WTC11 (cell line): ENCODE measurements at places on chromosomes 2 and 18.

- DNase-seq, result no peak
These were observed 11.5 kb downstream of the TNFRSF11A start for GRCh38 chr18:62336618-62337017.

GRCh38 chr2:65613968-65614555 lies 181.7 kb upstream of the SPRED2 start:
- no peak for DNase-seq

DNA sequence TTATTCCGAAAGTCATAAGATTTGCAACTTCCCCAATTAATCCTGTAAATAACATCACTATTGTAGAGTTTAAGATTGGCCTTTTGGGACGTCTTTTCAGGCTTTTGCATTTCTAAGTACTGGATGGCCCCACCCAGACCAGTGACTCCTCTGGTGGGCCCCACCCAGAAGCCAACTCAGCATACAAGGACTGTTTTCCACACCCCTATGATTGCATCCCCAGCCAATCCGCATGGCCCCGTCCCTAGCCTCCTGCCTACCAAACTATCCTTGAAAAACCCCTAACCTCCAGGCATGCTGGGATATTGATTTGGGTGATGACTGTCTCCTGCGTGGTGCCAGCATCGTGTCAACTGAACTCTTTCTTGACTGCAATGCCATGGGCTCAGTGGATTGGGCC lies 24.5 kb upstream of the TGIF1 start:
- no peak for DNase-seq

- DNase-seq, result no peak
These were observed 3.5 kb upstream of the INHBB start for GRCh38 chr2:120342446-120342845.

DNA sequence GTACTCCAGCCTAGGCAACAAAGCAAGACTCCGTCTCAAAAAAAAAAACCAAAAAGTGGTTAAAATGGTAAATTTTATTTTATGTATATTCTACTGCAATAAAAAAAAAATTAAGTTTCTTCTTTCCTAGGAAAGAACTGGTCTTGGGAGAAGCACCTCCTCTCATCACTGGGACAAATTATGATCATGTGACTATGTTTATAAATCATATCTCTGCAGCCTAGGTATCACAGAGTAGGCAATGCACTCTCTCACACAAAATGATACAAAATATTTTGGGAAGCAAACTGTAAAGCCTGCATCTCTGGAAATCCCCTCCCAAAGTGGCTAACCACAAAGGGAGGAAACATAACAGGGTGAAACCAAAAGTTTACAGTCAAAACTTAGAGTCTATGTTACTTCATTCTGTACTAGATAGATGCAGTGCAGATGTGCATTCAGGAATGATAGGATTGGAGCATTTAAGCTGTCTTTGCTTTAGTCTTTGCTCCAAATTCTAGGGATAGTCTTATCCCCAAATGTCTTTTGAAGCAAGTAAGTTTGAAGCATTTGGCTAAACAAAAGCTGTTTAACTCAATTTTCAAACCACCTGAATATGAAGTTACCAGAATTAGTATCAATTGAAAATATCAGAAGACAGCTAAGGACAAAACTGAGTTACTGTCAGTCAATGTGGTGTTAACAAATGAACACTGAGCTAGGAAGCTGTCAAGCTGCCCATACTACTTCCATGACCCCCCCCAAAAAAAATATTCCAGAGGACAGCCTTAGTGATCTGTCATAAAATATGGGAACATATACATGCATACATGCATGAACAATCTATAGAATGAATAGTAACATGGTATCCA lies 21.1 kb upstream of the MALT1 start:
- DNase-seq, result no peak

DNA sequence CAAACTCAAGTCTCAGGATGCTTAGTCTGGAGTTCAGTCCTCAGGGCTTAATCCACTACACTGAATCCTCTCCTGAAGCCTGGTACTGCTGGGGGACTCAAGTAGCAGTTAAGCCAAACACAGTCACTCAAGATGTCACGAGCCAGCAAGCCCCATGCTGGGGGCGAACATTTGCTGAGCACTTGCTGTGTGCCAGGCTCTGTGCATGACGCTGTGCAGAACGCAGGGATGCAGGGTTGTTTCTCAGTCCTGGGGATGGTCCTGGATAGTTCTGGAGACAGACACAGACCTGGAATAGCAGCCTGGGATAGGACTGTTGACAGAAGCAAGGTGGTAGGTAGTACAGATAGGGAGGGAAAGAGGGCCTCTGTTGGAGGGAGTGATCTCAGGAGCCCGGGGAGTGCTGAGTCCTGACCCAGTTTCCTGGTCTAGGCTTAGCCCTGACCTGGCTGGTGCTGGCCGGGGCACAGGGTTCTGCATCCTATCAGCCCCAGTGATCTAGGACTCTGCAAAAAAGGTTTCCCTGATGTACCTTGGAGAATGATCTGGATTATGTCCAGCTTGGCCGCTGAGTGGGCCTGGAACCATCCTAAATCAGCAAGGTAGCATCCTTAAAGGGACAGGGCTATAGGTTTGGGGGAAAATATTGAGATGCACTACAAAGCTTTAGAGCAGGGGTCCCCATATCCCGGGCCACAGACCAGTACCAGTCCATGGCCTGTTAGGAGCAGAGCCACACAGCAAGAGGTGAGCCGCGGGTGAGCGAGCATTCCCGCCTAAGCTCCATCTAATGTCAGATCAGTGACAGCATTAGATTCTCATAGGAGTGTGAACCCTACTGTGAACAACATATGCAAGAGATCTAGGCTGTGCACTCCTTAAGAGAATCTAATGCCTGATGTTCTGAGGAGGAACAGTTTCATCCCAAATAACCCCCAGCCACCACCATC lies 54.7 kb upstream of the OTOF start:
- DNase-seq, result no peak

- DNase-seq, result no peak
These were observed 214.0 kb downstream of the TGIF1 start for GRCh38 chr18:3663870-3664512.

DNA sequence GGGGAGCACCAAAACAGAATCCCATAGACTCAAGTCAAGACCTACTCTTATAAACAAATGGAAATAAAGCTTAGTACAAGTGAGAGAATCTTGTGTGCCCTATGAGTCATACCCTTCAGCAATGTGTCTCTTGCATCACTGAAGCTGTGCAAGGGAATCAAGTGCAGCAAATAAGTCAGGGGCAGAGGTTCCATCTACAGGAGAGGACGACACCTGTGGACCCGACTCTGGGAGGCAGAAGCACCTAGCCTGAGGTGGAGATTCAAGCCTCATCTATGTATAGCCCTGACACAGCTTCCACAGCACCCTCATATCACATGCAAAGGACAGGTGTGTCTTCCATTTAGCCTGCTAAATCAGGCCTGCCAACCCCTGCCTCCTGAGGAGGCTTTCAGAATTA lies 298.2 kb downstream of the CNTNAP5 start:
- DNase-seq, result no peak

DNA sequence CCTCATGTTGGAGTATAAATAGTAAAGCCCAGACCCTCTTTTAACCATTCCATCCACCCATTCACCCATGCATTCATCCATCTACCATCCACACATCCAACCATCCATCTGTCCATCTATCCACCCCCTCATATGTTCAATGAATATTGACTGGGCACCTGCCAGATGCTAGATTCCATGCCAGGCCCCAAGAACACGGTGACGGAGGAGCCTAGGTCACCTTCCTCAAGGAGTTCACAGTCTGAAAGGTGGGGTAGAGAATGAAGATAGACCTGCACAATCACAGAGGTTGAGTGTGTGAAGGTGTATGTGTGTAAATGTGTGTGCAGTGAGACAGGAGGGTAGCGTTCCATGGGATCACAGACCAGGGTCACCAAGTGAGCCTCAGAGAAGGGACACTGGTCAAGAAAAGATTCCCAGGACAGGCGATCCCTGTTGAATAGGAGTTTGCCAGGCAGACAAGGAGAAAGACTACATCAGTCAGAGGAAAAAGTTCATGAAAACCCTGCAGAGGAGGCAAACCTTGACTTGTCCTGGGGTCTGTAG lies 287.2 kb downstream of the CYP26B1 start:
- DNase-seq, result no peak

GRCh38 chr2:95220449-95220848 lies 13.1 kb downstream of the ZNF892 start:
- DNase-seq, result no peak

DNA sequence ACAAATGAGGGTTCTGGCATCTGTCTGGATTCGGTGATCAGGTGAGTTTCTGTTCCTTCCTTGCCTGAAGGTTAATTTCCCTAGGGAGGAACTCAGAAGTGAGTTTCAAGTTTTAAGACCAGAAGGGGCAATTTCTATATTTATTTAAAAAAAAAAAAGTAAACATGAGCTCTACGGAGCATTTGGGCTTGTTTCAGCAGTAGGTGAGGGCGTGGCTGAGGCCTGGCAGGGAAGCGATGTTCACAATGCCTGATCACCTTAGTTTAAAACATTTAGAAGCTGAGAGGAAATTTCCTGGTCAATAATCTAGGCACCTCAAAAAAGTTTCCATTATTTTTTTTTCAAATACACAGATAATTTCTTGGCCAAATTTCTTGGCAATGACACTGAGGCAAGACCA lies 629.1 kb downstream of the DPP10 start:
- DNase-seq, result no peak

DNA sequence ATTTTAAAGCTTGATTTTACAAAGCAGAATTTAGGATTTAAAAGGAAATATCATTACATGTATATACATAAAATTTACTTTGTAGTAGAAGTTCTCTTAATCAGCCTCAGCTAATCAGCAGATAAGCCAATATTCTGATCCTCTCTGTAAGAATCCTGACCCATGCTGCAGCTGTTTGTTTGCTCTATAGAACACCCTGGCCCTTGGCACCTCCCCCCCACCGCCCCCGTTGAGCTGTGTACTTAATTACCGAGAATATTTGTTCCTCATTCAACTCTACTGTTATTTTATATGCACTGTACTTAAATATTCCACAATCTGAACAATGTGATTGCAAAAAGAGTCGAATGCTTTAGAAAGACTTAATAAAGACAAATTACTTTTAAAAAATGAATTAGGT lies 98.0 kb downstream of the EVA1A start:
- DNase-seq, result no peak

- no peak for DNase-seq
These were observed 64.2 kb upstream of the LMAN1 start for GRCh38 chr18:59423259-59423658.

- DNase-seq, result no peak
These were observed 6.4 kb downstream of the STK17B start for GRCh38 chr2:196165016-196165415.

DNA sequence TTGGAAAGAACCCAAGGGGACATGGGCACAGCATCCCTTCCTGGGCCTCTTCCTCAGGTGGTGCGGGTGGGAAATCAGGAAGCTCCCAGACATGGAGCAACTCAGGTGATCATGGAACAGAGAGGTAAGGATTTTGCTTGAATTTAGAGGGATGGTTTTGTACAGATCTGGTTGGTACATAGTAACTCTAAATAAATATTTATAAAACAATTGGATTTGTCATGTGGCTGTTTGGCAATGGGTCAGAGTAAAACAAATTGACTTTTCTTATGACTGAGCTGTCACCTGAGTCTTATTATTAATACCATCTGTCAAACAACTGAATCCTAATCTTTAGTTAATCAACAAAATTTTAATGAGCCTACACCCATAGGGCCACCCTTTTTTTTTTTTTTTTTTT lies 19.4 kb upstream of the TMEM178A start:
- DNase-seq, result no peak

DNA sequence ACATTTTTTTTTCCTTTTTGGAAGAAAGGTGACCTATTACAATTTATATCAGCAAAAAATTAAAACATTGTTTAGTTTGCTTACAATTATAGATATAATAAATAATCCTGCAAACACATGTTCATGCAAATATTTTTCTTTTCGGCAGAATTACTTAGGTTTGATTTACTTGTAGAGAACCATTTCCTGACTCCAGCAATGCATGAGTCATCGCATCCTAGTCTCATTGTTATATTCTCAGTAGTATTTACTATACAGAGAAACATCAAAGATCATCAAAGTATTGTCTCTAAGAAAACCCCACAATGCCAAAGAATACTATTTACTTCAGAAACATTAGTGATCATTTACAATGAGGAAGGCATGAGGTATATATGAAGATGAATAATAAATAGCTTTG lies 40.4 kb upstream of the MTIF2 start:
- no peak for DNase-seq

- peak; percentile 61 for DNase-seq
These were observed 37.8 kb downstream of the PCBP1 start for GRCh38 chr2:70124983-70125480.

GRCh38 chr2:200054681-200055468 lies 99.5 kb downstream of the MAIP1 start:
- DNase-seq, result peak; percentile 83

DNA sequence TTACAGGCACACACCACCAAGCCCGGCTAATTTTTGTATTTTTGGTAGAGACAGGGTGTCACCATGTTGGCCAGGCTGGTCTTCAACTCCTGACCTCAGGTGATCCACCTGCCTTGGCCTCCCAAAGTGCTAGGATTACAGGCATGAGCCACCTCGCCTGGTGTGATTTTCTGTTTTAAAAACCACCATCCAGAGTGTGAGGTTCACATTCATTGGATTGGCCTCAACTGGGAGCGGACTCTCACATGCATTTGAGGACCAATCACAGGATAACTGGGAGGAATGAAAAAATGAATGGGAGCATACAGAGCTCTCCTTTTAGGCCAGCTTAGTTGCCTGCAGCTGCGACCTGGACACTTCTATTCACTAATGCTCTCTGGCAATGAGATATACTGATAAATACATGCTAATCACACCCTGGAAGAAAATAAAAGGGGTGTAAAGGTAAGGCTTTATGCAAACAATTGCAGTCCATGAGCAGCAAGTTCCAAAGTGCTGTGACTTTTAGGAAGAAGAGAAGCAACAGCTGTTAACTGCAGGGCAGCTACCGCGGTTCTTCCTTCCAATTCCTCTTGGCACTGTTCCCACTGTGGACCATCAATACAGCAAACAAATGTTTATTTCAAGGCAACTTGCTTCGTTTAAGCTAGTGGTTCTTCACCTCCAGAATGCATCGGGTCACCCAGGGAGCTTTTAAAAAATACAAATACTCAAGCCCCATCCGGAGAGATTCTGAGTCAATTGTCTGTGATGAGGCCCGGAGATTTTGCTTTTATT lies 49.5 kb upstream of the FZD5 start:
- no peak for DNase-seq

- no peak for DNase-seq
These were observed 35.8 kb upstream of the ZNF516 start for GRCh38 chr18:76530846-76531245.
